Jurkat, Clone E6-1 (cell line): ENCODE measurements at places on chromosomes 6 and 20.

- no peak for DNase-seq
Measured at GRCh38 chr20:58623579-58624473, 27.3 kb upstream of the STX16 start.

DNA sequence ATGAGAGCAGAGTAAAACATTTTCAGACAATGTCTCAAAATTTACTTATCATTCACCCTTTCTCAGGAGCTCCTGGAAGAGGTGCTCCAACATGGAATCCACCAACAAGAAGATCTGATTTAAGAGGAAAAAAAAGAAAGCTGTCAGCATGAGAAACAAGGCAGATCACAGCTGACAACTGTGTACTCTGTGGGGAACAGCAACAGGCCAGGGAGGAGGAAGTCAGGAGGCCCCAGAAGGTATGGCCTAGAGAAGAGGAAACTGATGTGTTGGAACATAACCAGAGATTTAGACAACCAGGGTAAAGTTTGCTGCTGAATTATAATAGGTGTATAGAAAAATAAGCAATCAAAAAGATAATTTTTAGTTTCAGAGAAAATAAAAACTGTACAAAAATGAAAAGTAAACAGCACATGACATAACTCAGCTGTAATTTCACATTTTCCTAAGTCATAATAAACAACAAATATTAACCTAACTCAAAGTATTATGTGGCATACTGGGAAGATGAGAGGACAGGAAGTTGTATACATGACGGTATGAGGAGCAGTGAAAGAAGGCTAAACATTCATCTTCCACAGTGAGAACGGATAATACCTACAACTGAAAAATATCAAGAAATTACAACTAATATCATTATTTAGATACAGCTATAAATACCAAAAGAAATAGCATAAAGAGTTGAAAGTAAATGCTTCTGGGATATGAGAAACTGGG lies 113.6 kb upstream of the EMILIN3 start:
- DNase-seq, result peak; percentile 22

DNA sequence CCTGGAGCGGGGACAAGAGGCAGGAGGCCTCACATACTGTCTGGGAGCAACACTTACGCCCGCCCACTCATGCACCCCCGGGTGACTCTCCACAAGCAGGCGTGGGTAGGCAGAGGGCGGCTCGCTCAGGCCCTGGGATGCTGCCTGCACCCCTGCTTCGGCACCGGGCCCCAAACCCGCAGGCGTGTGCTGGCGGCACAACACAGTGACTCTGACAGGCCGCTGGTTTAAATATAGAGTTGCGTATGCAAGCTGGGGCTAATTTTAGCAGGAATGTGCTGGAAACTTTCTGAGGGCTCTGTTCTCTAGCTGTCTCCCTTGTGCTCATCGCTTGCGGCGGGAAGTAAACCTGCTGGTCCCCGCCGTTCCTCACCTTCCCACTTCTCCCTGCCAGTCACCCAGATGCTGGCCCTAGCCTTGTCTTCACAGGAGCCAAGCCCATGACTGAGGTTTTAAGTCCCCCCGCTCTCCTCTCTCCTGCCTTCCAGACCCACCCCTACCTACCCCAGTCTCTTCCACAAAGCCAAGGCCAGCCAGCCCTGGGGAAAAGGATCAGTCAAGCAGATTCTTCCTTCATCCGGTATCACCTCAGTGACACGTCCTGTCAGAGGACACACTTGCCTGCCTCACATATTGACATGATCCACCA lies 94.5 kb upstream of the FOXP4 start:
- DNase-seq, result no peak

- DNase-seq, result no peak
Measured at GRCh38 chr20:4150070-4150441, 134.7 kb upstream of the RNF24 start.

GRCh38 chr6:16539086-16539931 lies 222.0 kb downstream of the ATXN1 start:
- DNase-seq, result no peak

DNA sequence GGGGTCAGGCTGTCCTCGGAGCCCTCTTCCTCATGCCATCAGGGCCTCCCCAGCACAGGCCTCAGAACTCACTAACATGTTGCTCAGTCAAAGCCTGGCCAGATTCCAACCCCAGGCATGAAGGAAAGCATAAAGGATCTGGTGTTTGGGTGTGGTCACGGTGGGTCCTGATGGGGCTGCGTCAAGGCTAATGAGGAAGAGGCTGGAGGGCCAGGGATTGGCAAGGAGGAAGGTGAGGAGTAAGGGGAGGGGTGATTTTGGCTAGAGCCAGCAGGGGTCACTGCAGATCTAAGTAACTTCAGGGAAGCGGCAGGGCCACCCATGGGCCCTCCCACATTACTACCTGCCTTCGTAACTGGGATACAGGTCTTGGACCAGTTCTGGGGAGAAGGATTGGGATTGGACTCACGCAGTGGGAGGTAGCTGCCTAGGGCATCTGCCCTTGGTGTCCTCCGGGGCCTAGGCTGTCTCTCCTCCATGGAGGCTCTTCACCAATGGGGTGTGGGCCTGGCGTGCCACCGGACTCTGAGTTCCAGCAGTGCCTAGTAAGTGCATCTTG lies 36.2 kb upstream of the MRPS18A start:
- DNase-seq, result peak; percentile 77

DNA sequence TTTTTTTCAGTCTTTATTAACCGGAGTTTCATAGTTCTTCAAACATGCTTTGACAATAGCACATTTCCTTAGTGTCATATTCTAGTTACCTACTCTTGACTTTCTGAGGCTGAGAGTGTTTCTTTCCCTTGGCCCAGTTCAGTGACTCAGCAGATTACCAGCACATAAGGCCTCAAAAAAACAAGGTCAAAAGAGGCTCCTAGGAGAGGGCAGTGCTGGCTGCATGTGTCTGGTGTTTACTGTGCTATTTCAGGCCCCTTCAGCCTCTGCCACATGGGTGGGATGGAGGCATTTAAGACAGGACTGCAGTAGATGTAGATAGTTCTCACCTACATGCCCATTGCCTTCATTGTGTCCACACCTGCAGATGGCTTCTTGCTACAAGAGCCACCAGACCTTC lies 198.2 kb upstream of the SSTR4 start:
- DNase-seq, result no peak

DNA sequence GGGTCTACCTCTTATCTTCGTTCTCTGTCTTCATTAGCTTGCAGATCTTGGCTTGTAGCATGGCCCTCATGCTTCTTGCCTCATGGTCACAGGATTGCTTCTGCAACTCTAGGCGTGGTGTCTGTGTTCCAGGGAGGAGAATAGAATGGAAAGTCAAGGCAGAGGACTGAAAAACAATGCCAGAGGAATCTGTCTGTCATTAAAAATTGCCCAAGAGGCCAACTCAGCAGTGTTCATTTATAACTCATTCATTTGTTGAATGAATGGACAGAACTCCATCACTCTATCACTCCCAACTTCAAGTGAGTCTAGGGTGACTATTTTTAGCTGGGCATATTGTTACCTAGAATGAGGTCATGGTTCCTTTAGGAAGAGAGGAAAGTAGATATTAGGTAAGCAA lies 179.6 kb downstream of the UST start:
- no peak for DNase-seq

DNA sequence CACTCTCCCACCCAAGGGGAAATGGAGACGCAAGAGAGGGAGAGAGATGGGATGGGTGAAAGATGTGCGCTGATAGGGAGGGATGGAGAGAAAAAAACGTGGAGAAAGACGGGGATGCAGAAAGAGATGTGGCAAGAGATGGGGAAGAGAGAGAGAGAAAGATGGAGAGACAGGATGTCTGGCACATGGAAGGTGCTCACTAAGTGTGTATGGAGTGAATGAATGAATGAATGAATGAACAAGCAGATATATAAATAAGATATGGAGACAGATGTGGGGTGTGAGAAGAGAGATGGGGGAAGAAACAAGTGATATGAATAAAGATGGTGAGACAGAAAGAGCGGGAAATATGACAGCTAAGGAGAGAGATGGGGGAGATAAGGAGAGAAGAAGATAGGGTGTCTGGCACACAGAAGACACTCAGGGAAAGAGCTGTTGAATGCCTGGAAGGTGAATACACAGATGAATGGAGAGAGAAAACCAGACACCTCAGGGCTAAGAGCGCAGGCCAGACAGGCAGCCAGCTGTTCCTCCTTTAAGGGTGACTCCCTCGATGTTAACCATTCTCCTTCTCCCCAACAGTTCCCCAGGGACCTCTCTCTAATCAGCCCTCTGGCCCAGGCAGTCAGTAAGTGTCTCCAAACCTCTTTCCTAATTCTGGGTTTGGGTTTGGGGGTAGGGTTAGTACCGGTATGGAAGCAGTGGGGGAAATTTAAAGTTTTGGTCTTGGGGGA lies 754 bp downstream of the TNF start:
- no peak for DNase-seq

DNA sequence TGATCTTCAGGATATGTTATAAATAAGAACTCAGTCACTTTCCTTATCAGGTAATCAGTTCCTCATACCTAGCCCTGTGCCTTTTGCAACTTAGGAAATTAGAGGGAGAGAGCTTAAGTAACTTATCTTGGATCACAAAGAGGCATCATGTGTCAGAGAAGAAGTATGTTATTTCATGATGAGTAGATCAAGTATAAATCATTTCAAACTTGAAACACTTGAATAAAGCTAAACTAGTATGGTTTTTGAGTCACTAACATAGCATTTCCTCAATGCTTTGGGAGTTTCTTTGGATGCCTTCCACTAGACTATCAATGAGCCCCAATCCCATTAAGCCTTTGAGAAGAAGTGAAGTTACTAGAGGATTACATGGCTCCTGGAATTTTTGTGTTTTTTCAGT lies 102.6 kb upstream of the TNFAIP3 start:
- no peak for DNase-seq

GRCh38 chr6:73513496-73513854 lies 7.4 kb downstream of the EEF1A1 start:
- DNase-seq, result no peak

GRCh38 chr20:6040540-6040939 lies 13.3 kb downstream of the LRRN4 start:
- no peak for DNase-seq

DNA sequence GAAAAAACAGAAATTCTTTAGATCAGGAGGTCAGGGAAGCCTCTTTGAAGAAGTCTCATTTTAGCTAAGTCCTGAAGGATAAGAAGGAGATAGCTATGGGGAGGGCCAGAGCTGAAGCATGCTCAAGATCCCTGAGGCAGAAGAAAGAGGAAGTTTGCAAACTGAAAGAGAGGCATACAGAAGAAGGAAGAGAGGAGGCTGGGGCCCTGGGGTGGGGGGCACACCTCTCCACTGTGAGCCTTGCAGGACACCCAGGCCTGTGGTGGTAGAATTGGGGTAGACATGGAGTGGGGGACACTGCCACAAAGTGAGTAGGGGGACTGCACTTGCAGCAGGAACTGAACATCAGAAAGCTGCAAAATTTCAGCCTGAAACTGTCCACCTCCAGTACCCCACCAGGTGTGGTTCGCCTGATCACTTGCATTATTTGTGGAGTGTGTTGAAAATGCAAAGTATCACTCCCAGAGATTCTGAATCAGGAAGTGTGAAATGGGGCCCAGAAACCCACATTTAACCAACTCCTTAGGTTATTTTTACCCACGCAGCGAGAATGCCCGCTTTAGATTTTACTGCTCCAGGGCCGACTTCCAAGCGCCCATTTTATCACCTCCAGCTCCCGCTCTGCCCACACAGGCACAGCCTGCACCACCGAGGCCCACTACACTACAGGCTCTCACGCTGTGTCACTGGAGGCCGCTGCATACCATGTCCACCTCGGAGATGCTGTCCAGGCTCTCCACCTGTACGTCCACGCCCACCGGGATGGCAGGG lies 44.0 kb downstream of the GABRR2 start:
- DNase-seq, result no peak

DNA sequence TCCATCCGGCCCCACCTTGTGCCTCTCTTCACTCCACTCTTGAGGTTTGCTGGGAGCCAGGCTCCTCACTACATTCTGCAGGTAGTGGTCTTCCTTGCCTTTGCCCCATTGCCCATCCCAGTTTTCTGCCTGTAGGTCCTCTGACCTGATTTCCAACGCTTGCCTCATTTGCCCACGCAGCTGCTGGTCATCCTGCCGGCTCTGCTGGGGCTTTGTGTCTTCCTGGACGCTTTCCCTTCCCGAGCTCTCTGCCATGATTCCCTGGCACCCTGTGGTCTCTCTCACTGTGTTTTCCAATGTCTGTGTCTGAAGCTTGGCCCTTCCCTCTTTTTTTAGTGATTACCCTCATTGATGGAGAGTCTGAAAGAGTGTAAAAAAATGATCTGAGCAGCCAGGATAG lies 451.6 kb downstream of the UTRN start:
- no peak for DNase-seq

DNA sequence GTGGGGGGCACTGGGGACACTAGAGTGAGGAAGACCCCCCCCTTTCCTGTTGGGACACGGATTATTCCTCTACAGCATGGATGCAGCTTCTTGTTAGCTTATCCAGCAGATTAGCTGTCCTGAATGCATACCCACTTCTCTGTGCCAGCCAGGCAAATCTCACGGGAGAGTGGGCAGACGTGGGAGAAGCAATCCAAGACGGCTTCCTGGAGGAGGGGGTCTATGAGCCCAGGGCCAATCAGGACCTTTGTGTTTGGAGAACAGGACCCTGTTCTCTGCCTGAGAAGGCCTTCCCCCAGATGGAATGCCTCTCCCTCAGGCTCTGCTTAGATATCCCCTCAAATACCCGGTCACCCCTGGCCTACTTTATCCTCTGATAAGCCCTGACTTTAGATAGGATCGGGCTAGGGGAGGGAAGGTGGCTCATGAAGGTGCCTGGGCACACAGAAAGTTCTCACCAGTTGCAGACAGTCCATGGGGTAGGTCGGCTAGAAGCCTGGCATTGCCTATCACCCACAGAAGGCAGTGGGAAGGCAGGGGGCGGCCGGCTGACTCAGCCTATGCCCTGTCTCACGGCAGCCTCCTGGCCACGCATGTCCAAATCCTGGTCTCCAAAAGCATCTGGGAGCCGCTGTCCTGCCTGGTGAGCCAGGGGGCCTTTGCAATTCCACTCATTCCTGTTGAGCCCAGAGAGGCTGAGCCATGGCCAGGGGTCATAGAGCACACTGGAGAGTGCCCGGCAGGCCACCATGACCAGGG lies 34.7 kb downstream of the SUN5 start:
- no peak for DNase-seq

DNA sequence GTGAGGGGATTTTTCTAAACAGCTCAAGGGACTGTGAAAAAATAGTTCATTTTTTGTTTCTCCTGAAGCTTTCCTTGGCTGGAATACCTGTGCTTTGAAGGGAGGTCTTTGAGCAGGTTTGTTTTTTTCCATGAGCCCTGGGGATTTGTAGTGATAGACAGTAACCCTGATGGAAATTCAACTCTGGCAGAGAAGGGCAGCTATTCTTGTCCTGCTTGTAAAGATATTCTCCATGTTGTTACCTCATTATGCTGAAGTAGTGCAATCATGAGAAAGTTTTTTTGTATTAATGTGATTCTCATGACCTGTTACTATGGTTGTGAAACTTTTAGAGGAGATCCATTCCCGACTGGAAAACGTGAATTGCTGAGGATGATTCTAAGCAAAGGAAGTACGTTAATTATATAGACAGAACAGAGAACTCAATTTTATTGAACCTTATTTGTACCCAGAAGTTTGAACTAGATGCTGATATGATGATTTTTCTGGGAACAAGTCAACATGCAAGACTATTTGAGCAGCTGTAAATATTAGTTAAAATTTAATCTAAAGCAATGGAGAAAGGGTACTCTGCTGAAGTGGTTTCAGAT lies 12.5 kb downstream of the UTRN start:
- no peak for DNase-seq
